ENCODE measurements at places on chromosomes 4 and X. TPM values are rescaled to one million over a fixed set of nuclear protein-coding genes. Genes with fewer than 3 reads are reported as not detected.

- H3K4me3 ChIP-seq = no peak overlapping the region
- no peaks in the 10 kb centered on the region for H3K27me3 ChIP-seq
- H3K27ac ChIP-seq = no peak overlapping the region
- no peaks in the 10 kb centered on the region for H3K4me1 ChIP-seq
- no peak for DNase-seq
Observed at GRCh38 chr4:51918251-51918650, 75.3 kb downstream of the DCUN1D4 start.

Gene GLRA3
- not detected for total RNA-seq

Gene WNK3
- total RNA-seq = 0.02 TPM

Gene DDX60
- 10.6 TPM for total RNA-seq

Gene HPSE
- 23.1 TPM for total RNA-seq

DNA sequence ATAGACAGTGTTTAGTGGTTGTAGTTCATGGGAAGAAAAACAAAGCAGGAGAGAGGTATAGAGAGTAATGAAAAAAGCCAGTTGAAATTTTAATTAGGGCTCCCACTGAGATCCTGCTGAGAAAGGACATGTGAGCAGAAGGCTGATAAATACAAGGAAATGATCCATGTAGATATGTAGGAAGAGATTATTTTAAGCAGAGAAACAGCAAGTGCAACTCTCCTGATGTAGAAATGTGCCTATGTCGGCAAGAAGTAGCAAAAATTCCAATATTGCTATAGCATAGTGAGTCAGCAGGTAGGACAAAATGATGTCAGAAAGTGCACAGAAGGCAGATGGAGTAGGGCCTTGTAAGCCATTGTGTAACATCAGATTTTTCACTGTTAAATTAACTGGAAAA lies 1027.3 kb downstream of the PCDH18 start:
- H3K4me3 ChIP-seq = no peak overlapping the region
- H3K27me3 ChIP-seq = no peaks in the 10 kb centered on the region
- no peak for DNase-seq
- no peaks in the 10 kb centered on the region for H3K36me3 ChIP-seq

DNA sequence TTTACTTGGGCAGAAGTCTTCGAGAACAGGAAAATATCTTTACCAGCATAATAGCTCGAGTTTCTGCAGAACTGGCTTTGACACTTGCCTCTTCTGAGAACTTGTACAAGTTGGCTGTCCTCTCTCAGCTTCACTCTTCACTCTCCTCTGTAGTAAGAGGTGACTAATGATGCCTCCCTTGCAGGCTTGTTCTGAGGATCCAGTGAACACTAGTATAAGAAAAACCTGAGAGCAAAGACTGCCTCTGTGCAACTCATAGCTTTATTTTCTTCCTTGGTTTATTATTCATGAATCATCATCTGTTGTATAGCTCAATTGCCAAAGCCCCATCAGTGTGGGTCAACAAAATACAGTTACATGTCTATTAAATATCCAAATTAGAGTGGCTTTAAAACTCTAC lies 266.7 kb upstream of the CLNK start:
- H3K27me3 ChIP-seq = peaks cover 8% of the 10 kb centered on the region
- no peak for DNase-seq
- H3K36me3 ChIP-seq = no peaks in the 10 kb centered on the region
- no peak overlapping the region for H3K4me3 ChIP-seq

- H3K4me3 ChIP-seq = no peak overlapping the region
- no peak overlapping the region for H3K27ac ChIP-seq
- DNase-seq = no peak
- H3K36me3 ChIP-seq = no peaks in the 10 kb centered on the region
- no peaks in the 10 kb centered on the region for H3K27me3 ChIP-seq
Observed at GRCh38 chrX:100048156-100048555, 361.9 kb downstream of the PCDH19 start.

Gene SSX1
- total RNA-seq = not detected

DNA sequence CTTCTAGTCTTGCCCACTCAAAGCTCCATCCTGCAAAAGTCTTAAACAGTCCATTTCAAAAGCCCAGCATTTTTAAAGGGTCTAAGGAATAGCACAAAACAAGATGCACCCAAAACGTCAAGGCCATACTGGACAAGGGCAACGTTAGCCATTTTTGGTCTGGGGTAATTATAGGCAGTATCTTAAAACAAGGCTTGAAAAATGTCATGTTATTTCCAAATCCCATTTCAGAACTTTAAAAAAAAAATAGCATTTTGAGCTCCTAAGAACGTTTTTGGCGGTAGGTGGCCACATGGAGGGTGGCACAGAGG lies 584 bp upstream of the TMEM165 start:
- peak overlapping the region; percentile 96 for H3K27ac ChIP-seq
- peaks cover 23% of the 10 kb centered on the region for H3K36me3 ChIP-seq
- peaks cover 3% of the 10 kb centered on the region for H3K27me3 ChIP-seq

Gene TEX13B
- total RNA-seq = not detected

Gene UGT8
- not detected for total RNA-seq

Gene FAM184B
- not detected for total RNA-seq

Measured in activated T-helper 1 cell treated with anti-CD3 and anti-CD28 coated beads, Interleukin-12 subunit alpha, Interleukin-12 subunit beta, Interleukin-2, Interleukin-4 antibody, amounts not matched to agents 30 ng/mL and 10 ng/mL and 1 ng/mL, durations not matched to agents 14 hours and 24 hours and 36 hours (primary cell).